Smooth muscle cell of bladder (primary cell): ENCODE measurements at places on chromosomes 11 and 22. TPM values are rescaled to one million over a fixed set of nuclear protein-coding genes. Genes with fewer than 3 reads are reported as not detected.

Gene CD248
- 60.8 and 63.9 TPM in 2 replicates for total RNA-seq

Gene DRG1
- 80.4 and 85.8 TPM in 2 replicates for total RNA-seq

Gene EMID1
- total RNA-seq: 0.37 and 1.00 TPM in 2 replicates

Gene FBLN1
- total RNA-seq: 118 and 184 TPM in 2 replicates

Gene PICK1
- 5.7 and 7.3 TPM in 2 replicates for total RNA-seq

Gene PNPLA3
- 4.5 and 7.5 TPM in 2 replicates for total RNA-seq

Gene C11orf86
- total RNA-seq: 0.28 TPM in 2 replicates

Gene ZP1
- total RNA-seq: 0.55 and 1.00 TPM in 2 replicates

Gene SLCO2B1
- total RNA-seq: 0.28 and 0.65 TPM in 2 replicates

Gene FZD4
- 30.6 and 33.7 TPM in 2 replicates for total RNA-seq

Gene SLC22A9
- total RNA-seq: not detected in 2 replicates

Gene ART5
- total RNA-seq: 0.37 TPM in 1 of 2 replicates, not detected in the other

Gene TRPC6
- total RNA-seq: 0.09 and 0.28 TPM in 2 replicates

Gene DRD2
- not detected in 2 replicates for total RNA-seq

Gene SCN4B
- total RNA-seq: under 0.01 and 0.14 TPM in 2 replicates

Gene LRRN4CL
- 10.6 and 11.7 TPM in 2 replicates for total RNA-seq

Gene JAML
- not detected in 2 replicates for total RNA-seq
